EH (cell line): ENCODE measurements at places on chromosomes 2 and 18.

DNA sequence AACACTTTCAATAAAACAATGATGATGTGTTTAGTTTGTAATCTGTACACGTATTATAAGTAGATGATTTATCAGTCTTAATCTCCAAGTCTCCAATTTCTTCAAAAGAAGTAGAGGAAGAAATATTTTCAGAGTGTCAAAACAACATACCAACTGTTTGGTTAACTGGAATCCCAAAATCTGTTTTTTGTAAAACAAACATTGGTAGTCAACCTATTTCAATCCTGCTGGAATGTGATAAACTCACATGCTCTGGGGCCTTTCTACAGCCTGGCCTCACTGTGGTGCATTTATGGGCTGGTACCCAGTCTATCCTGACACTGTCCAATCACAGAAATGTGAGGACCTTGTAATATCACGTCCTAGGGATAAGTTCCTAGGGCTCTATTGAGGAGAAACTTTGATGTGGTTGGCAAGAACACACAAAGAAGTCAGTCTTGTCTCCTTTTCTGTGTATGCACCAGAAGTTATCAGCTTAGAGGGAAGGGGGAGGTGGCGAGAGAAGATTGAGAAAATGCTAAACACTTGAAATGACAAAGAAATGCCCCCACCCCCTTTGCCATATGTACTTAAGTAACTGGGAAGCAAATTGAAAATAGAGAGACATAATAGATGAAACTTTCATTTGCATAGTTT lies 47.2 kb downstream of the PRKRA start:
- no peak for DNase-seq

DNA sequence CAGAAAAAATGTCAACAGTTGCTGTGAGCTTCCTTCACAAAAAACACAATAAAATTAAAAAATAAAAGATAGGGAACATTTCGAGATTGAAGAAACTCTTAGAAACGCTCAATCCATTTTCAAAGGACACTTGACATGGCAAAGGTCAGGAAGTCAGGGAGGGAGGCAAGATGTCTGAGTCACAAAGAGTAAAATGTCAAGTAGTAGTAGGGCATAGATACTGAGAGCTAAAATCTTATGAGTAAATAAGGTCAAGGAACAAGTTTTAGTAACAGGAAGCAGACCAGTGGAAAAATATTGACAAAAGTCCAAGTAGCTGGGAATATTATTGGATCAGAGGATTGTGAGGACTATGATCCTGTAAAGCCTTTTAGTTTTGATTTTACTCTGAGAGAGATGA lies 495.6 kb downstream of the TMX3 start:
- peak; percentile 12 for DNase-seq

GRCh38 chr2:71451705-71452104 lies 1.7 kb upstream of the DYSF start:
- peak; percentile 67 for DNase-seq

DNA sequence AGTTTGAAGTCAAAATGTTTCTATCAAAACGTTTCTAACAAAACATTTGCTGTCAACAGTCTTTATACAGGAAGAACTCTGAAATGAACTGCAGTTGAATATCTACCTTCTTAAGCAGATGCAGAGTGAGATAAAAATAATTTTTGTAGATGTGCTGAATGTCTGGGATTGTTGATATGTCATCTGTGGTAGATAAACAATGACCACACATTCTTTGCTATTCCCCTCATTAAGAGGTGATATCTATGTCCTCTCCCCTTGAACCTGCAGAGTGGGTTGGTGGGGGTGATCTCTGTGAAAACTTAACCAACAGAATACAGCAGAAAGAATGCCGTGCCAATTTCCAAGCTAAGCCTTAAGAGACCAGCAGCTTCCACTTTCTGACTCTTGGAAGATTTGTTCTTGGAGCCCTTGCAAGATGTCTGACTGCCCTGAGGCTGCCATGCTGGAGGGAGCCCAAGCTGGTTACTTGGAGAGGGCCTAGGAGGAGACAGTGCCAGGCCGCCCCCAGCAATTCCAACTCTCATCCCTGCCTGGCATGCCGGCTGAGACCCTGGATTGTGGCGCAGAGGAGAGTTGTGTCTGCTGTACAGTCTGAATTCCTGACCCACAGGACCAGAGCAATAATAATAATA lies 80.8 kb downstream of the COLEC12 start:
- DNase-seq: no peak

DNA sequence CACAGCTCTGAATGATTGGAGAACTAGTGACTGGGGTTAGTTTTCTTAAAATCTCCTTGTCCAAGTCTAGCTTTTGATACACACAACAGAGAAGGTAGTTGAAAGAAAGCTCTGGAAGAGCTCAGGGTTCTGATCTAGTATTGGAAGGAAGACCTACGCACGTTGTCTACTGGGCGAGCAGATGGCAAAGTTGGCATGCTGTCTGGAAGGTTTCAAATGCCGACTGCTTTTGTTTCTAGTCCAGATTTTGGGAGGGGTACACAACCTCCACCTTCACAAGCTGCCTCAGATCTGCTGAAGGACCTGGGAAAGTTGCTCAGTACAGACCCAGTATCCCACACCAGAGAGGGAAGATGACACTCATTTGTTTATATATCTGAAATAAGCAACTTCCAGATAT lies 507.3 kb downstream of the RNF144A start:
- no peak for DNase-seq

- DNase-seq: no peak
These were observed 135.8 kb upstream of the FN1 start for GRCh38 chr2:215571689-215572088.
